Hematopoietic multipotent progenitor cell treated with erythropoietin and hydrocortisone succinate and interleukin-3 and kit ligand, for 6 days (in vitro differentiated cells): ENCODE measurements at places on chromosomes 7 and 10.

DNA sequence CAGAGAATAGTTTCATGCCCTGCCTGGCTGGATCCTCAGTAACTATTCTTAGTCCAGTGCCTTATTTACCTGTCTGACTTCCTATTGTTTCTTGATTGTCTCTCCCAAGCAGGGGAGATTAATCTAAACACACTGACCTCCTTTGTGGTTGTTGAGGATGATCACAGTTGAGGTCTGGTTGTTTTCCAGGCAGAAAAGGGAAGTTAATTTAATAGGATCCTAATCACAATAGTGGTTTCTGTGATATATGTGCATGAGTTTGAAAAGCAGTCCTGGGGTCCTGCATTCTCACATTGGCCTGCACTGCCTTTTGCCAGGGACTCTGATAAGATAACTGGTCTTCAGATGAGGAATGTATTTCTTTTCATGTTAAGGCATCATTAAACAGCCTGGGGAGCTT, 130.1 kb downstream of the SND1 start:
- peak; percentile 35 for DNase-seq

GRCh38 chr7:111090846-111091245, at the start of gene LRRN3:
Gene LRRN3 (plus strand): TSS chr7:111091127. CDS start chr7:111122773, 31,646 bp downstream.
- no peak for DNase-seq

DNA sequence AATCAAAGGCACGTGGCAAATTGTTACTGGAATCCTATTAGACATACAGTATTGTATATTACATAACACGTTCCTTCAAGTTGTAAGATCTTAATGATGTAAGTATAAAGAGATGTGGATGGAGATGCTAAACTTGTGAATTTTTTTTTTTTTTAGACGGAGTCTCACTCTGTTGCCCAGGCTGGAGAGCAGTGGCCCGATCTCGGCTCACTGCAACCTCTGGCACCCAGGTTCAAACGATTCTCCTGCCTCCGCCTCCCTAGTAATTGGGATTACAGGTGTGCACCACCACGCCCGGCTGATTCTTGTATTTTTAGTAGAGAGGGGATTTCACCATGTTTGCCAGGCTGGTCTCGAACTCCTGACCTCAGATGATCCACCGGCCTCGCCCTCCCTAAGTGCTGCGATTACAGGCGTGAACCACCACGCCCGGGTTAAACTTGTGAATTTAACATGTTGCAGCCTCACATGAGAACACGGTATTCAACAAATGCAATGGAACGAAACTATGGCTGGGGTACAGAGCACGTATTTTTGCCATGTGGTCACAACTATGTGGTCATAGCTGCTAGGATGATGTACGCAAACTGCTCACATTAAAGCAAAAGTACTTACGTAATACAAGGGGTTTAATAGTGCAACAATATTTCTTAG, 818 bp upstream of the SUPV3L1 start:
- DNase-seq, result no peak

GRCh38 chr7:26376175-26376917, 84.7 kb downstream of the SNX10 start:
- peak; percentile 62 for DNase-seq

DNA sequence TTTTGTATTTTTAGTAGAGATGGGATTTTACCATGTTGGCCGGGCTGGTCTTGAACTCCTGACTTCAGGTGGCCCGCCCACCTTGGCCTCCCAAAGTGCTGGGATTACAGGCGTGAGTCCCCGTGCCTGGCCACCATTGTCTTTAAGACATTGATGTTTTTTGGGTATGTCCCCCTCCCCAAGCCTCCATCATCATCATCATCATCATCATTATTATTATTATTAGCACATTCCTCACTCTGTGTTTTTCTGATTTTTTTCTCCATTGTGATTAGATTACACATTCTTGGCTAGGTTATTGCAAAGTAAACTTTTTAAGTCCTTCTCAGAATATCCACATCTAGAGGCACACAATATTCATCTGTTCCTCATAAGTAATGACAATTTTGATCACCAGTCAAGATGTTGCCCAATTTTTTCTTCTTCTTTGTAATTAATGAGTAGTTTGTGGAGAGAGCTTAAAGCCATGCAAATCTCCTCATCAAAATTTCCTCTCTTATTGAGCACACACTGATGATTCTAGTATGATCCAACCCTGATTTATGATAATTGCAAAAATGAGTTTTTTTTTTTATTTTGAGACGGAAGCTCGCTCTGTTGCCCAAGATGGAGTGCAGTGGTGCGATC, 47.5 kb downstream of the EPC1 start:
- no peak for DNase-seq

GRCh38 chr10:117424171-117424570, 48.9 kb upstream of the PDZD8 start:
- DNase-seq, result no peak
